ENCODE measurements at places on chromosomes 6 and 20. TPM values are rescaled to one million over a fixed set of nuclear protein-coding genes. Genes with fewer than 3 reads are reported as not detected.

NKX2-4 gene
- not detected for total RNA-seq

SRSF12 gene
- total RNA-seq = 7.0 TPM

HTR1E gene
- total RNA-seq = not detected

PRRT1 gene
- total RNA-seq = 0.67 TPM

EGFL8 gene
- 10.4 TPM for total RNA-seq

AFDN gene
- total RNA-seq = 102 TPM

PAK5 gene
- total RNA-seq = 0.19 TPM

APCDD1L gene
- total RNA-seq = 16.4 TPM

IL17A gene
- not detected for total RNA-seq

PRL gene
- not detected for total RNA-seq

VSX1 gene
- not detected for total RNA-seq

RPP21 gene
- 33.5 TPM for total RNA-seq

SIRPD gene
- total RNA-seq = not detected

MPC1 gene
- total RNA-seq = 43.6 TPM

SLC17A3 gene
- total RNA-seq = not detected

SLC22A23 gene
- total RNA-seq = 5.7 TPM

COL11A2 gene
- total RNA-seq = 1.3 TPM

ARMH2 gene
- total RNA-seq = not detected

ANKRD6 gene
- 13.5 TPM for total RNA-seq

RFX6 gene
- total RNA-seq = not detected

USP49 gene
- 5.5 TPM for total RNA-seq

DEFB132 gene
- not detected for total RNA-seq

C6orf15 gene
- 4.6 TPM for total RNA-seq

HDGFL1 gene
- not detected for total RNA-seq

IL20RA gene
- total RNA-seq = 0.07 TPM

ZBTB12 gene
- total RNA-seq = 3.7 TPM

HSPA1L gene
- 1.1 TPM for total RNA-seq

SLC4A11 gene
- total RNA-seq = 3.9 TPM

NINL gene
- total RNA-seq = 7.9 TPM

FOXQ1 gene
- total RNA-seq = 0.24 TPM

CGAS gene
- 0.16 TPM for total RNA-seq

GPLD1 gene
- total RNA-seq = 0.75 TPM

RPS21 gene
- total RNA-seq = 1,126 TPM

LY6G6D gene
- not detected for total RNA-seq

CD40 gene
- total RNA-seq = 4.1 TPM

TMC2 gene
- total RNA-seq = not detected

CGA gene
- 2.0 TPM for total RNA-seq

SLC52A3 gene
- total RNA-seq = 0.09 TPM

STMND1 gene
- total RNA-seq = 0.16 TPM

KIAA1755 gene
- 1.1 TPM for total RNA-seq

BPIFB4 gene
- not detected for total RNA-seq

CPXM1 gene
- 10.6 TPM for total RNA-seq

BTNL2 gene
- total RNA-seq = not detected

UST gene
- 15.3 TPM for total RNA-seq

CST1 gene
- total RNA-seq = not detected

TCF21 gene
- 0.52 TPM for total RNA-seq

PRKN gene
- total RNA-seq = 1.5 TPM

ADGRG6 gene
- total RNA-seq = 89.2 TPM

PNISR gene
- total RNA-seq = 62.2 TPM

SLC13A3 gene
- total RNA-seq = 0.66 TPM
